ENCODE measurements at places on chromosomes 12 and 14. TPM values are rescaled to one million over a fixed set of nuclear protein-coding genes. Genes with fewer than 3 reads are reported as not detected.

Gene MGP
- total RNA-seq, result 10.6 TPM

Gene STXBP6
- 4.7 TPM for total RNA-seq

Gene TBC1D30
- total RNA-seq, result under 0.01 TPM

Gene EIF5
- 122 TPM for total RNA-seq

Gene RDH12
- under 0.01 TPM for total RNA-seq

Gene GMPR2
- total RNA-seq, result 76.7 TPM

Gene CIT
- total RNA-seq, result 18.4 TPM

Gene APOF
- total RNA-seq, result not detected

Gene NPFF
- total RNA-seq, result not detected

Gene FOXG1
- total RNA-seq, result not detected

Gene ESYT1
- 300 TPM for total RNA-seq

Gene CLEC6A
- not detected for total RNA-seq

Gene TPPP2
- total RNA-seq, result not detected

Gene GALNT9
- total RNA-seq, result not detected

Gene FOXN4
- total RNA-seq, result not detected

Gene POTEG
- total RNA-seq, result not detected

Gene ZNF219
- 1.7 TPM for total RNA-seq

Gene SPIC
- total RNA-seq, result not detected

Gene CCDC77
- 9.7 TPM for total RNA-seq

Gene USP44
- total RNA-seq, result 5.2 TPM

Gene ANGEL1
- 6.8 TPM for total RNA-seq

Gene CIDEB
- total RNA-seq, result 1.3 TPM

Gene C14orf39
- not detected for total RNA-seq

Gene WIF1
- not detected for total RNA-seq

Gene RPS26
- 313 TPM for total RNA-seq

Gene CCDC197
- total RNA-seq, result not detected

Gene P2RX2
- total RNA-seq, result not detected

Gene CCDC92
- 8.2 TPM for total RNA-seq

Gene ERO1A
- 49.7 TPM for total RNA-seq

Gene FGF23
- not detected for total RNA-seq

Gene BCL11B
- total RNA-seq, result not detected

Gene CCDC91
- total RNA-seq, result 30.7 TPM

Gene ACOT6
- under 0.01 TPM for total RNA-seq

Gene MYH6
- not detected for total RNA-seq

Gene COL2A1
- under 0.01 TPM for total RNA-seq

Gene TMEM132C
- total RNA-seq, result not detected

Gene ABHD12B
- not detected for total RNA-seq

Gene PLXNC1
- 0.97 TPM for total RNA-seq

Gene ABCD2
- 0.32 TPM for total RNA-seq

Gene NKX2-1
- not detected for total RNA-seq

Gene FKBP11
- 25.5 TPM for total RNA-seq

Gene MYH7
- not detected for total RNA-seq

Gene ACIN1
- total RNA-seq, result 106 TPM

Gene FSCB
- under 0.01 TPM for total RNA-seq

Gene FRMD6
- 524 TPM for total RNA-seq

Gene KRT6C
- not detected for total RNA-seq

Gene MAP1LC3B2
- 0.43 TPM for total RNA-seq

Gene TRPV4
- 0.43 TPM for total RNA-seq

Gene C1QL4
- total RNA-seq, result not detected

Gene VSX2
- total RNA-seq, result not detected

Gene PLEK2
- total RNA-seq, result 4.5 TPM

Gene HSPB8
- 22.0 TPM for total RNA-seq

Gene TSPAN11
- 0.32 TPM for total RNA-seq

Gene IRAK3
- total RNA-seq, result 2.6 TPM

Gene RAD51AP1
- total RNA-seq, result 9.3 TPM

Gene MFAP5
- total RNA-seq, result 4.8 TPM

Data from fibroblast of villous mesenchyme (primary cell).